Natural killer cell (primary cell): ENCODE measurements at places on chromosomes 11 and 22.

DNA sequence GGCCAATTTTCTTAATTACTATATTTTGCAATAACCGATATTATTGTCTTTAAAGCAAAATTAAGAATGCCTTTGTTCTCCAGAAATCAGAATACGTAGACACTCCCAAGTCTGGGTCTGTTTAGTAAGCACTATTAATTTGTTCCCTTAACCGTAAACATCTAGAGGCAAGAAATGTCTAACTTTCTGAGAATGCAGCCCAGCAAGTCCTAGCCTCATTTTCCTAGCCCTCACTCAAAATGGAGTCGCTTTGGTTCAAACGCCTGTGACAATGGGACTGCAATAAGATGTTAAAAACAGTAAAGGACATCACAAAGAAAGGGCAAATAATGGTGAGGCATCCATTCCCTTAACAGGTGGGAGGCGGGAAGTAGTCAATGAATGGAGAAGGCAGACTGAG, 280.7 kb downstream of the DLG2 start:
- DNase-seq = no peak

DNA sequence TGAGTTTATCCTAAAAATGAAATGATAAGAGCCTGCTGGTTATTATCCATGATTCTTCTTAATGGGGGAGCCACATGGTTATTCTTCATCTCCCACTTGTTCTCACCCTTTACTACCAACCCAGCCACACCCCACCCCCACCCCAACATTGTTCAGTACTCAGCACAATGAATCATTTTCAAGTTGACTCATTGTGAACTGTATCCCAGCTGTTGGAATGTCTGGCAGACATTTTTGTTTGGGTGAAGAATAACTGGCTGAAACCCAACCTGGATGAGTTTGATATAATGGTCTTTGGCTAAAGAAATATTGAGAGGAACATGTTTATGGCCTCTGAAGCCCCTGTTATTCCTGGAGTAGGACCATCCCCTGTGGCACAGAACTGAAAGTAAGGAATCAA, 136.2 kb downstream of the ELP4 start:
- DNase-seq = no peak

DNA sequence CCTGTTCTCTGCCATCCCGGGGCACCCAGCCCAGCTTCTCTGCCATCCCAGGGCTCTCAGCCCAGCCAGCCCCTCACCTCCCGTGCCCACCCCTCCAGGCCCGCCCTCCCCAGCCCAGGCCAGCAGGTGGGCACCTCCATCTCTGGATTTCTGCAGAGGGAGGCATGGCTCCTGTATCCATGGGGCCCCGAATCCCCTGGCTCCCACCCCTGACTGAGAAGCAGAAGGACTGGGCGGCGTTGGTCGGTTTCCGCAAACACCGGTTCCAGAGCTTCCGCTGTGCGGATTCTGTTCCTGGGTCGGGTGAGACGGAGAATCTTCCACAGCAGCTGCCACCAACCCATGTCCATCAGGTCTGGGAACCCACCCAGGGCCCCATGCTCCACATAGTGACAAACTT, 240.3 kb downstream of the BRD1 start:
- no peak for DNase-seq

DNA sequence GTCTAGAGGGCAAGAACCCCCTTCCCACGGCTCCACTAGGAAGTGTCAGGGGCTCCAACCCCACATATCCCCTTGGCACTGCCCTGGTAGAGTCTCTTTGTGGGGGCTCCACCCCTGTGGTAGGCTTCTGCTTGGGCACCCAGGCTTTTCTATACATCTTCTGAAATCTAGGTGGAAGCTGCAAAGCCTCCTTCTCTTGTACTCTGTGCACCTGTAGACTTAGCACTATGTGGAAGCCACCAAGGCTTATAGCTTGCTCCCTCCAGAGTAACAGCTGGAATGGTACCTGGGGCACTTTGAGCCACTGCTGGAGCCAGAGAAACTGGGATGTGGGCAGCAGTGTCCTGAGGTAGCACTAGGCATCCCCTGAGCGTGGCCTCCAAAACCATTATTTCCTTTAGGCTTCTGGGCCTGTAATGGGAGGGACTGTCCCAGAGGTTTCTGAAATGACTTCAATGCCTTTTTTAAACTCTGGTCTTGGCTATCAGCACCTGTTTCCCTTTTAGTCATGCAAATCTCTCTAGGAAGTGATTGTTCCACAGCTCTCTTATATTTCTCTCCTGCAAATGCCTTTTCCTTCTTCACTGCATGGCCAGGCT, 68.4 kb downstream of the TRAF6 start:
- DNase-seq = no peak

- DNase-seq = no peak
Observed at GRCh38 chr11:81255895-81256294, 1477.8 kb downstream of the FAM181B start.

- DNase-seq = no peak
Observed at GRCh38 chr11:2468363-2469235, 23.8 kb downstream of the KCNQ1 start.

- DNase-seq = no peak
Observed at GRCh38 chr22:33380789-33381530, 322.8 kb upstream of the SYN3 start.

GRCh38 chr11:58652726-58653280, 30.3 kb downstream of the CNTF start:
- DNase-seq = no peak

DNA sequence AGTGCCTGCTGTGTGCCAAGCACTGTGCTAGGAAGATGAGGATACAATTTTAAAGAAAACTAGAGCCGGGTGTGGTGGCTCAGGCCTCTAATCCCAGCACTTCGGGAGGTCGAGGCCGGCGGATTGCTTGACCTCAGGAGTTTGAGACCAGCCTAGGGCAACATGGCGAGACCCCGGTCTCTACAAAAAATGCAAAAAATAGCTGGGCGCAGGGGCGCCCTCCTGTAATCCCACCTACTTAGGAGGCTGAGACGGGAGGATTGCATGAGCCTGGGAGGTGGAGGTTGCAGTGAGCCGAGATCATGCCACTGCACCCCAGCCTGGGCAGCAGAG, 8.3 kb downstream of the TPBGL start:
- no peak for DNase-seq

- DNase-seq = no peak
Observed at GRCh38 chr11:47541070-47541469, 11.9 kb downstream of the CELF1 start.

DNA sequence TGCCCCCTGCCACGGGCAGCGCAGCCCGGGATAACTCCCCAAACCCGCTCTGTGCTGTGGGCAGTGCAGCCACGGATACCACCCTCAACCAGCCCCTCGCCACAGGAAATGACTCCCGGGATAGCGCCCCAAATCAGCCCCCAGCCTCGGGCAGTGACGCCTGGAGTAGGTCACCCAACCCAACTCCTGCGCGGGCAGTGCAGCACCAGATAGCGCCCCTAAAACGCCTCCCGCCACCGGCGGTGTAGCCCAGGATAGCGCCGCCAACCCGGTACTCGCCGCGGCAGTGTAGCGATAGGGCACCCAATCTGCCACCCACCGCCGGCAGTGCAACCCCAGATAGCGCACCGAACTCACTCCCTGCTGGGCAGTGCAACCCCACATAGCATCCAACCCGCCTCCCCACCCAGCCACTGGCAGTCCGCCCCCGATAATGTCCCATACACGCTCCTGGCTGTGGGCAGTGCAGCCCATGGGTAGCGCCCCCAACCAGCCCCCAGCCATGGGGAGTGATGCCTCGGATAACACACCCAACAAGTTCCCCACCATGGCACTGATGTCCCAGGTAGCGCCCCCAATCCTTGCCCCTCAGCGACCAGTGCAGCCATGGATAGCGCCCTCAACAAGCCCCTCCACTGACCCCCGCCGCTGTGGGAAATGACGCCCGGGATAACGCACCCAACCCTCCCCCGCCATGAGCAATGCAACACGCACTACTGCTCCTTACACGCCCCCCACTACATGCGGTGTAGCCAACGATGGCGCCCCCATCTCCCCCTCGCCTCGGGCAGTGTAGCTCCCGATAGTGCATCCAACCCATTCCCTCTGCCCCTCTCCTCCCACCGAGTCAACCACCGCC, 1.5 kb downstream of the RFPL2 start:
- no peak for DNase-seq

- DNase-seq = no peak
Observed at GRCh38 chr11:6452219-6452618, 11.4 kb upstream of the HPX start.

- DNase-seq = no peak
Observed at GRCh38 chr11:71272161-71272560, 19.8 kb upstream of the SHANK2 start.

- DNase-seq = no peak
Observed at GRCh38 chr11:119906376-119906775, 177.4 kb upstream of the NECTIN1 start.

DNA sequence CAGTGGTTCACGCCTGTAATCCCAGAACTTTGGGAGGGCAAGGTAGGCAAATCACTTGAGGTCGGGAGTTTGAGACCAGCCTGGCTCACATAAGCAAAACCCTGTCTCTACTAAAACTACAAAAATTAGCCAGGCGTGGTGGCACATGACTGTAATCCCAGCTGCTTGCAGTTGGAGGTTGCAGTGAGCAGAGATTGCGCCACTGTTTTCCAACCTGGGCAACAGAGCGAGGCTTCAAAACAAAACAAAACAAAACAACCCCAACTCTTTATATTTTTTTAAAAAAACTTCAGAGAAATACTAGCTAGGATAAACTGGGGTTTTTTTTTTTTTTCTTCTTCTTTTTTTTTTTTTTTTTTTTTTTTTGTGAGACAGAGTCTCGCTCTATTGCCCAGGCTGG, 31.8 kb upstream of the RAPSN start:
- no peak for DNase-seq

- no peak for DNase-seq
Observed at GRCh38 chr11:48270621-48271020, 7.0 kb downstream of the OR4X1 start.

GRCh38 chr11:101913656-101914055, 1.2 kb upstream of the CEP126 start:
- DNase-seq = no peak

GRCh38 chr22:25361899-25362214, 142.4 kb downstream of the CRYBB2 start:
- no peak for DNase-seq

DNA sequence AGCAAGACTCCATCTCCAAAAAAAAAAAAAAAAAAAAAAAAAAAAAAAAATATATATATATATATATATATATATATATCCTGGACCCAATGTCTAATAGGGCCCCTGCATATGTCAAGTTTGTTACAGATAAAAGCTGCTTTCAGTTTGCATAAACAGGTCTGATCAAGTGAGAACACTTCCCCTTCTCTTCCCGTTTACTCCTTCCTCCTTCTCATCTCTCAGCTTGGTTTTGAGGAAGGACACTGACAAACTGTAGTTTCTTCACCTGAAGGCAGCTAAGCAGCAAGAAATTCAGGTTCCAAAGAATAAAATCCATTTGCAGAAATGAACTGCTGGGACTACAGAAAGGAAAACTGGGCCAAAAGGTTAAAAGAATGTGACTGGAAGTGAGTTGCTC, 11.7 kb downstream of the THOC5 start:
- DNase-seq = no peak

GRCh38 chr11:63556404-63557013, 6.7 kb downstream of the PLAAT2 start:
- no peak for DNase-seq

- no peak for DNase-seq
Observed at GRCh38 chr11:104830508-104830907, 67.8 kb downstream of the CASP12 start.

- DNase-seq = no peak
Observed at GRCh38 chr11:65932558-65932919, 12.7 kb upstream of the TSGA10IP start.

- DNase-seq = no peak
Observed at GRCh38 chr11:125136001-125136400, 24.6 kb upstream of the TMEM218 start.

DNA sequence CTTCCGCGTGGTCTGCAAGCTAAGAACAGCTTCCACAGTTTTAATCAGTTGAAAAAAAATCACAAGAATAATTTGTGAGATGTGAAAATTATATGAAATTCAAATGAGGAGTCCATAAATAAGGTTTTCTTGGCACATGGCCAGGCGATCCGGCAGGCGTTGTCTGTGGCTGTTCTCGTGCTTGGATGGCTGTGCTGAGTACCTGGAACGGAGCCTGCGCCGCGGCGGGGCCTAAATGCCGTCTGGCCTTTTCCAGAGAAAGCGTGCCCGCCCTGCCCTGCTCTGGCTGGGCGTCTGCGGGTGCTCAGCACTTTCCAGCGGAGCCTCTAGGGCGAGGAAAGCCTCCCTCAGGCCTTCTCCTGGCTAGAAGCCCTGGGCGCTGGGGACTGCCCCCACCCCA, 41.8 kb downstream of the OSBPL5 start:
- DNase-seq = no peak
